ENCODE measurements at places on chromosomes 4 and X. TPM values are rescaled to one million over a fixed set of nuclear protein-coding genes. Genes with fewer than 3 reads are reported as not detected.
A peak's percentile ranks its signal among the peaks of the same experiment; 100 is the strongest.

- DNase-seq = no peak
These were observed 391.0 kb downstream of the RAB28 start for GRCh38 chr4:13093170-13093569.

DNA sequence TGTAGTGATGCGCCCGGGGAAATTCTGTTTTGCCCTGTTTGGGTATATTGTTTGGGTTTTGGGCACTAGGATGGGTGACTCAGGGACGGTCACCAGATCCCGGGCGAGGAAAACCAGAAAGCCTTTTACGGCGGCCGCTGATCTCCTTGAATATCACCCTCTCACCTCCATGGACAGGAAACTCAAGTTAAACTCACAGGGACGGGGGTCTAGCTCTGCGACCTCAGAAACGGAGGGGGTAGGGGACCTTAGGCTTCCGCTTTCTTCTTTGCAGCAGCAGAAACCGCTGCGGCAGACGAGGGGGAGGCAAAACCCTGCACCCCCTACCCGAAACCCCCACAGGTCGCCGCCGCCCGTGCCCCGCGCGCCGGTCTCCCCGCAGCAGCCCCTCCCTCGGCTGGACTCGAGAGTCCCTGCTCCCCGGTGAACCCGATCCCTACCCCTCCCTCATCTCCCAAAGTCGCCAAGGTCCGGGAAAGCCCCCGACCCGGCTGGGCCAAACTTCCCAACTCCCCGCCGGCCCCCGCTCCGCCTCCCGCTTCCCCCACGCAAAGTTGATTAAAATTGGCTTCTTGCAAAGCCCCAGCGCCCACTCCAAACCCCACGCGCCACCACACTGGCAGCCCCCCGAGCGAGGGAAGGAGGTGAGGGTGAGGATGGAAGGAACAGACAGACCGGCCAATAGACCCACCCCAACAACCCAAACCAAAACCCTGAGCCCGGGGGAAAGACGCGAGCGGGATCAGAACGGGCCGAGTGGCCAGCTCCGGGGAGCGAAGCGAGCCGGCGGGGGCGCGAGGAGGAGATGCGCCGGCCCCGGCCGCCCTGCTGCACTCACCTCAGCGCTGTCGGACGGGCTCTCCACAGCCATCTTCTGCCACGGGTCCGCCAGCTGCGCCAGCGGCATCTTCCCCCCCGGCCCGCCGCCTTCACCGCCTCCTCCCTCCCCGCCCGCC lies 705 bp downstream of the RPS6KA3 start:
- peak; percentile 47 for DNase-seq

DNA sequence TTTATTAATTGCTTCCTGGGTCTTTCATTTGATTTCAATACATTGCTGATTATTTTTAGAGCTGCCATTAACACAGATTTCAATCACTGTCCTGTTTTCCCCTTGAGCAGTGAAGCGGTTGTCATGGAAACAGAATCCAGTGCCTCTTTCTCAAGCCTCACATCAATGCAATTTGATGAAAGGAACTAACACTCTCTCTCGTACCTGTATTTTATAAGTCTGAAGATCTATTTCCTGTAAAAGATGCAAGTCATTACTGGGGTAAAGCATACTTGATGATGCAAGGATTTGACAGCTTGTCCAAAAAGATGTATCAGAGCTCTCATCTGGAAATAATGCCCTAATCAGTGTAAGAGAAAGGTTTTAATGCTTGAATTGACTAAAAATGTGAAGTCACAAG lies 17.9 kb upstream of the GASK1B start:
- no peak for DNase-seq

DNA sequence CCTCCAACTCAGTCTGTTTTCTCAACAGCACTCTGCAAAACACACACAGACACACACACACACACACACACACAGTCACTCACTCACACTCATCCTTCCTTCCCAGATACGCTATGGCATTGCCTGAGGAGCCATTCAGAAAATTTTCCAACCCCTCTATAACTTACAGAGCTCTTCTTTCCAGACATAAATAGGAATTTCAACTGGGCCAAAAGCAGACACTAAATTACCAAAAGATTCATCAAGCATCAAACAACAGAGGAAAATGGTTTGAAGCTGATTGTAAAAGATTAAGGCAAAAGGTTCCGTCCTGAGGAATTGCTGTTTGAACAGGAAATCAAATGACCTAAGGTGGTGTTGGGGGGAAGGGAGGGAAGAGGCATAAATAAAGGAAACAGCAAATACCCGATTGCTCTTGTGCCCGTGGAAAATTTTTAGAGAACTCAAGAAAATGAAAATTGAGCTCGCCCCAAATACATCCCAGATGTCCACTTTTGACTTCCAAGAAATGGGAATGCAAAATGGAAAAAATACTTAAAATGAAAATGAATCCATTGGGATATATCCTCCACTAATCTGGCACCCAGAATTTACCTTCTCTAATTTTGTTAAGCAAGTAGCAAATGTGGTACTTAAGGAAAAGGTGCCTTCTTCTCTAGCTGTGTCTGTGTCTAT lies 183.6 kb downstream of the QDPR start:
- DNase-seq = no peak

GRCh38 chrX:35562395-35562794 lies 235.7 kb upstream of the MAGEB16 start:
- DNase-seq = no peak

The SEL1L3 gene
- 5.0 TPM for total RNA-seq

The EPGN gene
- total RNA-seq = not detected

GRCh38 chr4:35500812-35501211 lies 743.5 kb downstream of the ARAP2 start:
- no peak for DNase-seq

The ITM2A gene
- total RNA-seq = 2.2 TPM

DNA sequence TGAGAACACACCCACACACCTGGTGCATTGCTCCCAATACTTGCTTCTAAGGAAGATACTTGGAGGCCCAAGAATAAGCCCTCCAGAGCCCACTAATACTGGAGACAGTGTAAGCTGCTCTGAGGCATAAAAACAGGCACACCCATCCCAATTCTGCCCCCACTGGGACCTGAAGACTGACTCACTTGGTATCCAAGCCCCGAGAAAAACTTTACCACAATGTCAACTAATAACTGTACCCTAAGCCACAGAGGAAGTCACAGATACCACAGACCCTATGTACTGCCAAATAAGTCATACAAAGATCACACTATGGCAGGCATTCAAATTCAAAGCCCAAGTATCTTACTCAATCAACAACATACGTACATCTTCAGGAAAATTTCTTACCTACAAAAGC lies 398.2 kb upstream of the SPANXN1 start:
- DNase-seq = no peak

The PLS3 gene
- total RNA-seq = 68.7 TPM

DNA sequence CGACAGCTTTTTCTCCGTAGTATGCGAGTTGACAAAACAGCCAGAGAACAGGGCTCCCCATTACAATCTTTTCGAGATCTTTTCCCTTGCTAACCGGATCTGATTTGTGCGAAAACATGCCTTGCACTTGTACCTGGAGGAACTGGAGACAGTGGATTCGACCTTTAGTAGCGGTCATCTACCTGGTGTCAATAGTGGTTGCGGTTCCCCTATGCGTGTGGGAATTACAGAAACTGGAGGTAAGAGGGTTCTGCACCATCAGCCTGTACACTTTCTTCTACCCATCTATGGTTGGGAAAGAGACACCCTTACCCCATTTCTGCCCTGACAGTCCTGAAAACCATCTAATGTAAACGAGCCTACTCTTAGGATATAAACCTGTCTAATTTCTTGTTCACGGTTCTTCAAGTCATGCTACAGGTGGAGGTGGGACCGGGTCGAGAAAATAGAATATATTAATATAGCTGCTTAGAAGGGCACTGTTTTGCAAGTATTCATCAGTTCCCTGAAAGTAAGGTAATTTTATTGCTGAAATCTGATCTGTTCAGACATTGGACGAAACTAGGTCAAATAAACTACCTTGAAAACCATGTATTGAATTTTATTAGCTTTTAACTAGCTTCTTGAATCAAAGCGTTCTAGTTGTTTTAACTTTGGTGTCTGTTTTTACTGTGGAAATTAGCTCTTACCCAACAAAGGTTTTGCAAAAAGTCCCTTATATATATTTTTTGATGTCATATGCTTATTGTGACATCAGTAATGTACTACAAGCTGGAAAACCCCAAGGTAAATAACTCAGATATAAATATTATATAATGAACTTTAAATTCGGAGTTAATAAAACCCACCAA lies 869 bp downstream of the TMEM184C start:
- no peak for DNase-seq

The WNK3 gene
- total RNA-seq = 13.7 TPM

The LRP2BP gene
- 0.23 TPM for total RNA-seq

GRCh38 chr4:162117051-162117450 lies 46.7 kb downstream of the FSTL5 start:
- DNase-seq = no peak

The SSX1 gene
- total RNA-seq = 0.13 TPM

DNA sequence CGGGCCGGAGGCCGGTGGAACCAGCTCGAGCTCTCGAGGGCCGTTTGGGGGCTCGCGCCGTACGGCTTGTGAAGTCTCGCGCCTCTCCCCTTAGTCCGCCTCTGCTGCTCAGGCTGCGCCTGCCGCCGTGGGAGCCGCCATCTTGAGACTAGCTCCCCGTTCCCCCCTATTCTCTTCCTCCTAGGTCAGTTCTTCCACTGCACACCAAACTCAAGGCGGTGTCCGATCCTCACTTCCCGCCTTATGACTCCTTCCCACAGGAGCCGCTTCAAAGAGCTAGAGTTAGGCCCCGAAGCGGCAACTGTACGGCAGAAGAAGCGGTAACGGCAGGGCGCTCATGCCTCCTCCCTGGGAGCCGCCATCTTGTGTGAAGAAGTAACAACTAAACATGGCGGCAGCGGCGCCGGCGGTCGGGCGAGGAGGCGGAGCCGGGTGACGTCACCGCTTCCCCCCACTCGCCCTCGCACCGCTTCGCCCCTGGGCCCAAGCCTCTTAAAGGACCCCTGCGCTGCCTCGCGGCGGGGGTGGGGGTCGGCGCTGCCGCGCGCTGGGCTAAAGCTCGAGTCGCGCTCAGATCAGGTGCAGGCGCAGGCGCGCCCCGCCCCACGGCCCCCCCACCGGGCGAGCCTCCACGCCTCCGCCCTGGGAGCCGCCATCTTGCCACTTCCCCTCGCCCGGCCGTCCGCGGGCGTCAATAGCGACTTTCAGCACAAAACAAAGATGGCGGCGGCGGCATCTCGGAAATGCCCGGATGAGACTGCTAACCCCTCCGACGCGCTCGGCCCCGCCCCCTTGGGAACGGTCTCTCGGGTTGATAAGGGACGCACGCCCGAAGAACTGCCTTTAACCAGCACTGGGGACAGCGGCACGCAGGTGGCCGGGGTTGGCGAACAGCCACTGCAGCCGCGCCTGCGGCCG lies at the start of gene HCFC1:
TSS of gene HCFC1 (minus strand) at position 369 of the 918 bp plus-strand sequence. CDS start 978 bp downstream, outside the sequence.
- DNase-seq = peak; percentile 89
